ENCODE measurements at places on chromosomes 2 and 18.

DNA sequence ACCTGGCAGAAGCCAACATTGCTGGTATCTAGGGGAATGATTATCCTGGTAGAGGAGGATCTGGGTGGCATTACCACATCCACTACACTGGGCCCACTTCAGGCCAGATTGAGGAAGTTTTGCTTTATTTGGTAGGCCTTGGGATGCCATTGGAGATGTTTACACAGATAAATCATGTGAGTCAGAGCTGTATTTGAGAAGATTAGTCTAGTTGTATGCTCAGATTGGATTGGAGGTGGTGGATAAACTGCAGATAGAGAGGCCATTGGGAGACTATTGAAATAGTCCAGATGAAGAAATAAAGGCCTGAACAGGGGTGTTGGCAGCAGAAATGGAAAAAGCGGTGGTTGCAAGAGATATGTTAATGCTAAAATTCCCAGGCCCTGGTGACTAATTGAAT lies 81.5 kb downstream of the EFEMP1 start:
- no peak for DNase-seq

DNA sequence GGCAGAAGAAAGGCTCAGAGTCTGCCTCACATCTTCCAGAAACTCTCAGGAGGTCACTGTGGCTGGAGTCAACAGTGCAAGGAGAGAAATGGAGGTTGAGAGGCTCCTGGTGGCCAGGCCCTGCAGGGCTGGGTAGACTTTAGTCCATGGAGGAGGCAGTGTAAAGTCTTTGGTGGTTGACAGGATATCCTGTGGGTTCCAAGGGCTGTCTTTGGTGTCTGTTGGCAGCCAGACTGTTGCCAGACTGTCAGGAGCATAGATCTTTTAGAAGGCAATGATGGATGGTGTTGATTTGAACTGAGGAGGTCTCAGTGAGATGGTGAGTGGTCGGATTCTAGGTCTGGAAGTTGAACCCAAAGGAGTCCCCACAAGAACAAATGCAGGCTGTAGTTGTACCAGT lies 45.0 kb upstream of the SKOR2 start:
- no peak for DNase-seq

DNA sequence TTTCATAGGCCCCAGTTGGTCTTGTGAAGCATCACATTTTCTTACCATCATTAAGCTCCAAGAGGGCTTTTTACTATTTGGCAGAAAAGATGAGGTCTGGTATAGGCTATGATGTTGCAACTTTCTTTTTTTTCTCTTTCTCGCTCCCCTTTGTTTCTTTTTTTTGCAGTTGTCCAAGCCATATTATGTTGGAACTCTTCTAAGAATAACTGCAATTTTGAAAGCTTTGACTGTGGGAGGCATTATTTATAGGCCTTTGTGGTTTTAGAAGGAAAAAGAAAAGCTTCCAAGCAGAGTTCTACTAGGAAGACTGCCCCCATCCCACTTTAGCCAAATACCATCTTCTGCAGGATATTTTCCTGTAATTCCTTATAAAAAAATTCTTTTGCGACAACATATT lies 571.6 kb downstream of the ARHGAP15 start:
- no peak for DNase-seq

GRCh38 chr2:54457323-54458023 lies 1.3 kb downstream of the SPTBN1 start:
- no peak for DNase-seq

- no peak for DNase-seq
These were observed 230.9 kb downstream of the GCA start for GRCh38 chr2:162574615-162575452.

GRCh38 chr18:12803069-12803936 lies 80.7 kb downstream of the PTPN2 start:
- DNase-seq: no peak

DNA sequence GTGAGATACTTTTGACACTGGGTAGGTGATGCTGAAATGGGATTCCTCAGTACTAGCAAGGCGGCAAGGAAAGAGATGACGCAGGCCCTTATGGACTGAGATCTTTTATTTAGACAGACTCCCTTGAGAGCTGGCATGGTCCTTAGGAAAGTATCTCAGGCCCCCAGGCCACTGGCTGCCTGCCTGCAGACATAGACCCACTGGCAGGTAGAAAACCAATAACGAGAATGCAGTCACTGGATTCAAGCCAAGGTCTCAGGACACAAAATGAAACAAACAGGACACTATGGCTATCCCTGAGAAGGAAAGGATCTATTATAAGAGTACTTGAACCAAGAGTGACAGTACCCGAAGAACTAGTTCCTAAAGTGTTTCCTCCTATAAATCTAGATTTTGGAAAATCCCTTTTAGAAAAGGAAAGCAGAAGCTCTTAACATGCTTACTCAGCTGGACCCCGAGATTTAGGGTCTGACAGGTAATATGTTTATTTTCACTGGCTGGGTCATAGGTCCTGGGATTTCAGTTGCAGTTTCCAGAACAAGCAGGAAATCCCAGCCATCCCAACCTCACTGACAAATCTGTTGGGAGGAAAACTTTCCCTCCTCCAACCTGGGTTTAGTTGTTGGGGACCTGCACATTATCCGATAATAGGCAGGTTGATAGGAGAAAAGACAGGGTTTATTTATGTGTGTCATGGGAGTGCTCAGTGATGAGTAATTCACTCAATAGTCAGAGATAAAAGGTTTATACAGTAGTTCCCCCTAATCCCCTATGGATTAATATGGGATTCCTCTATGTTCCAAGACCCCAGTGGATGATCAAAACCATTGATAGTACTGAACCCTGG lies 44.5 kb downstream of the COMMD1 start:
- DNase-seq: no peak

DNA sequence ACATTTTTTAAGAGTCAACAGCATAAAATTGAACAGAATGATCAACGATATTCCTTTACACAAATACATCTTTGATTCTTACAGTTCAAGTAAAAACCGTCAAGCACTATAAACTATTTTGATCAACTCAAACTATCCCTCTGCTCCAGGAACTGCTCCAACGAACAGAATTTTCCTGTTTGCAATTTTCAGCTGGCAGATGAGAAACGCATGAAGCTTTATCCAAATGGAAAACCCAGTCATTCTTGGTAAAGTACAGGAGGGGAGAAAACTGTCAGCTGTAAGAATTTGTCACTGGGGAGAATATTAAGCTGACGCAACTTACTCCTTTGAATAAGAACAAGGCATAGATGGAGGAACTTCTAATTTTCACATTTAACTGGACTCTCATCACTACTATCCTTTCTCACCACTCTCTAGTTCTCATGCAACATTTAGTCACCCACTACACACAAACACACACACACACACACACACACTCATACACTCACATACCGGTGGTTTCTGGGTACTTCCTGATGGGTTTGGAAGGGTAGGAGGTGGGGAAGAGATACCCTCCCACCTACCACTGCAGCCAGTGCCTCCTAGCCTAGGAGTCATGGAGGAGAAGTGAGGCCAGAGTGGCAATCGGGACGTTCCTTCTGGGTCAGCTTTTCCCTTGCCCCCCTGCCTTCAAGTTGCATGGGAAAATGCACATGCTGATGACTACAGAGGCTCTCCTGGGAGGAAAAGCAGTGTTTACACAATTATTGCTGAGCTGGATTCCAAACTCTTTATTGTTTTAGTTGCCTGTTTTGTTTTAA lies 54.0 kb upstream of the SPATS2L start:
- no peak for DNase-seq

GRCh38 chr18:35736696-35737095 lies 155.2 kb downstream of the GALNT1 start:
- DNase-seq: no peak
